ENCODE measurements at places on chromosomes 13 and 19.

DNA sequence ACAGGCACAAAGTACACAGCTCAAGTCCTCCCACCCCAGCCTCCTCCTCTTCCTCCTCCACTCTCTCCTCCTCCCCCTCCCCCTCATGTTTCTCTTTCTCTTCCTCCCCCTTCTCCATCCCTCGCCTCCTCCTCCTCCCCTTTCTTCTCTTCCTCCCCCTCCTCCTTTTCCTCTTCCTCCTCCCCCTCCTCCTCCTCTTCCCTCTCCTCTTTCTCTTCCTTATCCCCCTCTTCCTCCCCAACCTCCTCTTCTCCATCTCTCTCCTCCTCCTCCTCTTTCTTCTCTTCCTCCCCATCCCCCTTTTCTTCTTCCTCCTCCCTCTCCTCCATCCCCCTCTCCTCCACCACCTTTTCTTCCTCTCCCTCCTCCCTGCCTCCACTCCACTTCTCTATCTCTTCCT, 276.3 kb upstream of the TSHZ3 start:
- H3K4me3 ChIP-seq = no peak overlapping the region
- peaks cover 4% of the 10 kb centered on the region for H3K27me3 ChIP-seq
- H3K36me3 ChIP-seq = no peaks in the 10 kb centered on the region

DNA sequence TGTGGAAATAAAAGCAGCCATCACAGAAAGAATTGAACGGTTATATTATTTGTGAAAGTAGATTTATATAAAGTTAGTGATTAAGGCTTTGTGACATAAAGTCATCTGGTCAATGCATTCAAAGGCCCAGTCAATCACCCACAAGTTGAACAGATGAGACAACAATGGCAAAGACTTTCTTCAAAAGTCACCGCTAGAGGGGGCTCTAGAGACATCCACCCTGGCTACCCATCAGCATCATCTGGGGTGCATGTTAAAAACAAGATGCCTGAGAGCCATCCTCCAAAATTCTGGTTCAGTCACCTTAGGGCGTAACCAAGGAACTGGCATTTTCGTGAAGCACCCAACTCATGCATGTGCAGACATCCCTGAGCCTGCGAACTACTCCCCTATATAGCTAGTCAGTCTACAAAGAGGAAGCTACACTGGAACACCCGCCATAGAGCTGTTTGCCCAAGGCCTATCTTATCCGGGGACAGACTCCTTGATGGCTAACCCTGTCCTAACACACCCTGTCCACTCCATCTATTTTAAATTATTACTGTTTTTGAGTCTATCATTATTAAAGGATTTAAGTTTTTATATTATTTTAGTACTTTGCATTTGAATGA, 970.5 kb downstream of the UQCRFS1 start:
- no peaks in the 10 kb centered on the region for H3K4me1 ChIP-seq
- H3K4me3 ChIP-seq = no peak overlapping the region
- no peaks in the 10 kb centered on the region for H3K36me3 ChIP-seq
- no peak overlapping the region for H3K27ac ChIP-seq

- no peak overlapping the region for H3K27ac ChIP-seq
- H3K27me3 ChIP-seq = peaks cover 25% of the 10 kb centered on the region
- H3K4me1 ChIP-seq = peaks cover 22% of the 10 kb centered on the region
- peak; percentile 78 for DNase-seq
Measured at GRCh38 chr19:48489608-48490216, 20.5 kb downstream of the CYTH2 start.

DNA sequence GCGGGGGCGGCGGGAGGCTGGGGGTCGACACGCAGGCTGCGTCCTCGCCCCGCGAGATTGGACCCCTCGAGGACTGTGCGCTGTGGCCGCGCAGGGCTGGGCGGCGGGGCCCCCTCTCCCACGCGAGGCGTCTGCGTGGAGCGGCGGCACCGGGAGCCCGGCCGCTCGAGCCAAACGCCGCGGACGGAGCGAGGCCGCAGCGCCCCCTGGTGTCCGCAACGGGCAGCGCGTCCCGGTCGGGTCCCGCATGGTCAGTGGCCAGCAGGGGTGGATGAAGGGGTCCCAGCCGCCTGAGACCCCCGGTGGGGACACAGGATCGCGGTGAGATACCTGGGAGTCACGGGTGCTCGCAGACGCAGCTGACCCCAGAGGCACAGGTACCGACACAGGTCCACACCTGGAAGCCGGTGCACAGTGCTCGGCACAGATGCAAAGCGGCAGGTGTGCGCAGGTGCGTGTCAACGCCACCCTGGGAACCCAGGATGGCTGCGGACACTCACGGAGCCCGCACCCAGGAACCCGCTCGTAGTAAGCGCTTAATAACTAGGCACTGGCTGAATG, 2.1 kb upstream of the CIRBP start:
- peaks cover 40% of the 10 kb centered on the region for H3K36me3 ChIP-seq
- H3K27ac ChIP-seq = peak overlapping the region; percentile 91
- peak overlapping the region; percentile 79 for H3K4me3 ChIP-seq
